ENCODE measurements at places on chromosomes 5 and 9.

GRCh38 chr9:87148331-87149104, 201.2 kb upstream of the GAS1 start:
- peak; percentile 78 for DNase-seq

GRCh38 chr9:6226696-6227095, 11.1 kb downstream of the IL33 start:
- DNase-seq: no peak

- no peak for DNase-seq
Observed at GRCh38 chr5:97151370-97151769, 9.0 kb upstream of the LIX1 start.

DNA sequence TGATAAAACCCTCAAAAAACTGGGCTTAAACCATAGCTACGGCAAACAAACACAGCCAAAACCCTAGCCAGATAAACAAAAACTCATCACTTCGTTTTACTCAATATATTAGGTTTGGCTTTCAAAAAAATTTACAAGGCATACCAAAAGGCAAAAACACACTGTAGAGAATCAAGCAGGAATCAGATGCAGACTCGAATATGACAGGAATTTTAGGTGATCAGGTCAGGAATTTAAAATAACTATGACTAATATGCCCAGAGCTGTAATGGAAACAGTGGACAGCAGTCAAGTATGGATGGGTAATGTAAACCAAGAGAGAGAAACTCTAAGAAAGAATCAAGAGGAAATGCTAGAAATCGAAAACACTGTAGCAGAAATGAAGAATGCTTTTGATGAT, 26.5 kb upstream of the DOCK2 start:
- no peak for DNase-seq

DNA sequence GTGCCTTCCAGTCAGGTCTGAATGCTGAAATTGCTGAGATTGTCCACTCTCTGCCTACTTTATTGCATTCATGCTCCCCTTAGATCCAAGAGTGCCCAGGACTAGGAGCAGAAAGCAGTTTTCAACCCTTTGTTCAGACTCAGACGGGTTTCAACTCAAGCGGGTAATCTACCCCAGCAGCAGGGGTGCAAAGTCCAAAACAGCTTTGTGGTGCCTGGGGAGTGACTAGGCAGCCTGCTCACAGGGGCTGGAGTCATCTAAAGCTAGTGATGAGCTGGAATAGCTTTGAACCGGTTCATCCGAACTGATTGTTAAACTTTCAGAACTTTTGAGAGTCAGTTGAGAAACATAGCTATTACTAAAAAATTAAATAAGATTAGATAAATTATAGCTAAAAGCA, 71.0 kb upstream of the IQGAP2 start:
- no peak for DNase-seq

- no peak for DNase-seq
Observed at GRCh38 chr5:151577566-151577965, 13.6 kb downstream of the FAT2 start.

DNA sequence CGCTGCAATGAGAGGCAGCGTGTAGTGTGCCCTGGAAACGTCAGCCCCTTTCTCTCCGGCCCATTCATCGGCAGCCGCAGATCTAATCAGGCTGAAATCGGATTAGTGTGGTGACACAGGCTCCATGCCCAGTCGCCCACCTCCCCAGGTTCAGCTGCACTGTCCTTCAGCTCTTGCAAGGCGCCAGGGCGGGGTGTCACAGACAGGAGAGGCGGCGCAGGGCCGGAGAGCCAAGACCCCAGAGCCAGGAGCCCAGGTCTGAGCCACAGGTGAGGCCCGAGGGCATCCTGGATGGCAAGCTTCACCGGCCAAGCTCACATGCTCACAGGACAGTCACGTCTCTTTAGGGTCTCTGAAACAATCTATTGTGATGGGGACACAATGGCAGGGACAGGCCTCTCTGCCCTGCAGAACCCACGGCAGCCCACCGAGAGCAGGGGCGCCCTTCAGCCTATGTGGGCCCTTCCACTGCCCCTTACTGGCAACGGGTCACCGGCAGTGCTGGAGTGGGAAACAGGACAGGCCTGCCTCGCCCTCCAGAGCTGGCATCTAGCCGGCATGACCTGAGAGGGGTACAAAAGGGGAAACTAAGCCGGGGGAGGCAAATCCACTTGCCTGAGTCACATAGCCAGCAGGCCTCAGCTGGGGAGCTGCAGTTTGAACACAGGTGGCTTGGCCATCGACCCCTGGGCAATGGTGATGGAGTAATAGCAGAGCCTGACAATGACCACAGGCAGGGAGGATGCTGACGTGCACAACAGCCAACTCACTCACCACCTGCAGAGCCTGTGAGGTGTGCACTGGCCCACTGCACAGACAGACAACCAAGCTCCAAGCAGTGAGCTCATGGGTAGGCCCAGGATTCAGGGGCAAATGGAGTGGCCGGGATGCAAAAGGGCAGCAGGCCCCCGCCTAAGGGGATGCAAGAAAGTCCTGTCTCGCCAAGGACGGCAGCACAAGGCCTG, 48.1 kb downstream of the VAV2 start:
- no peak for DNase-seq

GRCh38 chr9:110537841-110538646, 41.5 kb downstream of the SVEP1 start:
- DNase-seq: no peak
